Fibroblast of lung (primary cell): ENCODE measurements at places on chromosomes 12 and 14. TPM values are rescaled to one million over a fixed set of nuclear protein-coding genes. Genes with fewer than 3 reads are reported as not detected.

DEPDC4 gene
- total RNA-seq, result 1.0 and 1.2 TPM in 2 replicates

RNASE7 gene
- not detected in 2 replicates for total RNA-seq

GNB3 gene
- 1.3 and 1.7 TPM in 2 replicates for total RNA-seq

DNAI7 gene
- 0.17 and 0.26 TPM in 2 replicates for total RNA-seq

FOXJ2 gene
- 5.4 and 8.3 TPM in 2 replicates for total RNA-seq

LRRC74A gene
- total RNA-seq, result not detected in 2 replicates

ABCD2 gene
- total RNA-seq, result under 0.01 and 0.33 TPM in 2 replicates

TAS2R46 gene
- total RNA-seq, result 1.5 and 2.0 TPM in 2 replicates

LRRIQ1 gene
- under 0.01 TPM in 2 replicates for total RNA-seq

MORN3 gene
- total RNA-seq, result 0.77 and 0.83 TPM in 2 replicates

NPC2 gene
- total RNA-seq, result 238 and 363 TPM in 2 replicates

ERP27 gene
- total RNA-seq, result 0.17 TPM in 1 of 2 replicates, not detected in the other

AQP2 gene
- total RNA-seq, result not detected in 2 replicates

RD3L gene
- not detected in 2 replicates for total RNA-seq

OTX2 gene
- not detected in 2 replicates for total RNA-seq

RTN1 gene
- under 0.01 and 0.17 TPM in 2 replicates for total RNA-seq

PYGL gene
- total RNA-seq, result 58.6 and 76.8 TPM in 2 replicates

ASCL1 gene
- not detected in 2 replicates for total RNA-seq

ACOT4 gene
- total RNA-seq, result 0.51 and 1.7 TPM in 2 replicates

WDR89 gene
- total RNA-seq, result 11.1 and 13.9 TPM in 2 replicates

CLEC2A gene
- total RNA-seq, result not detected in 2 replicates
